NCI-H2029 (cell line): ENCODE measurements at places on chromosomes 13 and 19.

- DNase-seq = no peak
These were observed 6.7 kb downstream of the SIGLEC11 start for GRCh38 chr19:49954092-49954829.

- DNase-seq = no peak
These were observed 2.8 kb downstream of the GNA11 start for GRCh38 chr19:3096902-3097326.

GRCh38 chr19:35757749-35758608, at the start of gene PROSER3:
PROSER3 (plus strand) TSS chr19:35758176; CDS start chr19:35758216, 40 bp downstream.
- peak; percentile 99 for DNase-seq

DNA sequence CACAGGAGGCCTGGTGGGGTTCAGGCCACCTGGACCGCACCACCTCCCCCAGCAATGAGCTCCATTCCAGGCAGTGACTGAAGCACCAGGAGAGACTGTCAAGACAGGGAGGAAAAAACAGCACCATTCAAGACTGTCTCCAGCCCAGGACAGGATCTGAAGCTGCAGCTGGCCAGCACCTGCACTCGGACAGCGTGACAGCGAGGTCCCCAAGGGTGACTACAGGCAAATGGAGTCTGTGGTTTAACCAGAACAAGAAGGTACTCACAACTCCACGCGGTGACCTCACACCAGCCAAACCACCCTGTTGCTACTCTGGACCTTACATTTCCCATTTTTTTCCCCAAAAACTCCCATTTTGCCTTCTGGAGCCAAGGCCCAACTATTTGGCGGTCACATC, 9.8 kb downstream of the MED26 start:
- no peak for DNase-seq

DNA sequence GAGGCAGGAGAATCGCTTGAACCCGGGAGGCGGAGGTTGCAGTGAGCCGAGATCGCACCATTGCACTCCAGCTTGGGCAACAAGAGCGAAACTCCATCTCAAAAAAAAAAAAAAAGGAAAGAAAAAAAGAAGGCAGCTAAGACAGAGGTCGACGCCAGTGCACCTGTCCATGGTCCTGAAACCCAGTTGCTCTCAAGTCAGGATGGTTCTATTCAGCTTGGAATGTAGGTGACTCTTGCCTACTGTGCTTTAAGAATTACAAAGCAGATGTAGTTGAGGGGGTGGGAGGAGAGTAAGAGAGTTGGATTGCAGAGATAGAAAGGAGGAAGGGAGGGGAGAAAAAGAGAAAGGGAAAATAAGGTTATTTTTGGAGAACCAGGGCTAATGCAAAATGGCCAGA, 18.7 kb downstream of the CACNG7 start:
- DNase-seq = no peak

GRCh38 chr19:30857388-30857787, 485.2 kb downstream of the ZNF536 start:
- no peak for DNase-seq

- DNase-seq = no peak
These were observed 263.4 kb upstream of the ZNF507 start for GRCh38 chr19:32082028-32082427.

GRCh38 chr19:3669947-3670795, 30.1 kb downstream of the PIP5K1C start:
- no peak for DNase-seq

- DNase-seq = no peak
These were observed 16.1 kb downstream of the USPL1 start for GRCh38 chr13:30633861-30634260.

- no peak for DNase-seq
These were observed 17.4 kb downstream of the WDR62 start for GRCh38 chr19:36072081-36072480.

GRCh38 chr13:102902789-102903347, 57.0 kb downstream of the ERCC5 start:
- no peak for DNase-seq

- DNase-seq = no peak
These were observed 21.9 kb upstream of the SLC35E1 start for GRCh38 chr19:16594131-16594586.

DNA sequence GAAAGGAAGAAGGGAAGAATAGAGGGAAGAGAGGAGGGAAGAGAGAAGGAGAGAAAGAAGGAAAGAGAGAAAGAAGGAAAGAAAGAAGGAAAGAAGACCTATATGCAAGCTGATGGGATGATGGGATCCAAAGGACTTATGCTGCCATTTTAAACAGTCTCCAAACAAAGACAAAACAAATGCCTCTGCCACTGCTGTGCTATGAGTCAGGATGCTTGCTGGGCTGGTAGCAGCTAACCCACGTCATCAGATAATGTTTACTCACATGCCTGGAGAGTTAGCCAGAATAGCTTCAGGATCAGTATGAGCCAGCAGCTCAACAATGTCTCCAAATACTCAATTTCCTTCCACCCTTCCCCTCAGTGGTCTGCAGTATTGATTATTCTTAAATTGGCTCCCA, 12.0 kb upstream of the ZNF274 start:
- DNase-seq = no peak

GRCh38 chr13:113157929-113158747, at the start of gene PROZ:
PROZ (plus strand) TSS chr13:113158648; CDS start chr13:113158661, 13 bp downstream.
- DNase-seq = no peak

DNA sequence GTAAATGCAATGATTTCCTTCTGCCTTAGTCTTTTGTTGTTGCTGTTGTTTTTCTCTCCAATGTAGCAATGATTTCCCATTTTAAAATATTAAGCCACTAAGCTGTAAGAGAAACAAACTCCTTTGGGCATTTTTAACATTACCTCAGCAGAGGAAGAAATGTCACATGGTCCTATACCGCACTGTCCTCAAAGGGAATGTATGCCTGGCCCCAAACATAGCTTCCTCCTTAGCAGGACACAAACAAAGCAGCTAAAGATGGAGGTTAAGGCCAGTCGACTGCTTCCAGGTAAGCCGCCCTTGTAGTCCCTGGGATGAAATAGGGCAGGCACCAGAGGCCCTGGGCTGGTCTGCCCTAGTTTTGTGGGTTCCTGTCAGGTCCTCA, 249.0 kb downstream of the TSHZ3 start:
- DNase-seq = no peak

DNA sequence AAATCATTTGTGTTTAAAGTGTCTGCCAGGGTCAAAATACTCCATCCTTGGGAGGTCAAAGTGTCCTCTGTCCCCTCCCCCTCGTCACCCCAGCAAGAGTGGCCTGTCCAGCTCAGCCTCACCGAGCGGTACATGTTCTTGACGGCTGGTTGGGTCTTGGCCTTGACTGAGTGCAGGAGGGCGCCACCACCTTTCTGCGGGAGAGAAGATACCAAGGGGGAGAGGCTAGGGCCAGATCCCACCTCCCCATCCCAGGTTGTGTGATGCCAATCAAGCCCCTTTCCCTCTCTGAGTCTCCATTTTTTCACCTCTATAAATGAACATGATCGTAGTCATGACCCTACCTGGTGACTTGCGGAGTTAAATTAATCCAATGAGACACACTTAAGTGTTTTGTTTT, 6.1 kb downstream of the CRB3 start:
- no peak for DNase-seq

GRCh38 chr19:41897820-41898219, 14.8 kb downstream of the ARHGEF1 start:
- DNase-seq = no peak

- no peak for DNase-seq
These were observed 38.1 kb upstream of the MED4 start for GRCh38 chr13:48132961-48133360.

DNA sequence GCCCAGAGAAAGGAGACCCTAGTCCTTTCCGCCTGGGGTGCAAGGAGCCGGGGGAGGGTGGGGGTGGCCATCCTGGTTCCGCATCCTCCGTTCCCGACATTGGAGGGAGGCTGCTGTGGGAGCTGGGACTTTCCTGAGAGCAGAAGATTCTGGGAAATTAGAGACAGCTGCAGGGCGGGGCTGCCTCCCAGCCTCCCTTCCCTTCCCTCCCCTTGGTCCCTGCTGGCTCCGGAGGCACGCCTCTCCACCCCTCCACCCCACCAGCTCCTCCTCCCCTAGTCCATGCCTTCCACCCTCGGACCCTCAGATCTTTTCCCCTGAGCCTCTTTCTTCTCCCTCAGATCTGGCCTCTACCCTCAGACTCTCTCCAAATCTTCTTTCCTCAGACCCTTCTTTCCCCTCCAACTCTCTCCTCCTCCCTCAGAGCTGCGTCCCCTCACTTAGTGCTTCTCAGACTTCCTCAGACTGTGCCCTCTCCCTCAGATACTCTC, 3.1 kb upstream of the BCL3 start:
- DNase-seq = no peak

DNA sequence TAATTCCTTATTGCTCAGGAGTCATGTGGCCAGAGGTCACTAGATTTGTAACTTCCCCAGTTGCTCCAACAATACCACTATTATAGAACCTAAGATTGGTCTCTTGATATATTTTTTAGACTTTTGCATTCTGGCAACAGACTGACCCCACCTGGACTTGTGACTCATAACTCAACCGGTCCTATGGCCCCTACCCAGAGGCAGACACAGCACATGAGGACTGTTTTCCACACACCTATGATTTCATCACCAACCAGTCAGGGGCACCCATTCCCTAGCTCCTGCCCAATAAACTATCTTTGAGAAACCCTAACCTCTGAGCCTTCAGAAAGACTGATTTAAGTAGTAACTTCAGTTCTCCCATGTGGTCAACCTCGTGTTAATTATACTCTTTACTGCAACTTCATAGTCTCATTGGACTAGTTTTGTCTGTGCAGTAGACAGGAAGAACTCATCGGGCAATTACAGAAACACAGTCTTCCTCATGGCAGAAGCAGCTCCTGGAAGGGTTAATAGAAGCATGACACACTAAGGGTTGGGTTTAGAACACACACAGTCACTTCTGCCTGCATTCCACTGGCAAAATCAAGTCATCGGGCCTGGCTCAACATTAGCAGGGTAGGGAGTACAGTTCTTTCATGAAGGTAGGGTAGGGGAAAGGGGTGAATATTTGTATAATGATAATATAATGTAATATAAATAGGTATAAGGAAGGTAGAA, 251.8 kb downstream of the UQCRFS1 start:
- DNase-seq = no peak

- no peak for DNase-seq
These were observed 69.9 kb downstream of the ABCC4 start for GRCh38 chr13:95231393-95231792.

- no peak for DNase-seq
These were observed 133.3 kb downstream of the KLF12 start for GRCh38 chr13:74000876-74001275.

GRCh38 chr19:2867025-2867991, at the start of gene ZNF556:
ZNF556 (plus strand) TSS chr19:2867335; CDS start chr19:2867422, 87 bp downstream.
- DNase-seq = peak; percentile 100

DNA sequence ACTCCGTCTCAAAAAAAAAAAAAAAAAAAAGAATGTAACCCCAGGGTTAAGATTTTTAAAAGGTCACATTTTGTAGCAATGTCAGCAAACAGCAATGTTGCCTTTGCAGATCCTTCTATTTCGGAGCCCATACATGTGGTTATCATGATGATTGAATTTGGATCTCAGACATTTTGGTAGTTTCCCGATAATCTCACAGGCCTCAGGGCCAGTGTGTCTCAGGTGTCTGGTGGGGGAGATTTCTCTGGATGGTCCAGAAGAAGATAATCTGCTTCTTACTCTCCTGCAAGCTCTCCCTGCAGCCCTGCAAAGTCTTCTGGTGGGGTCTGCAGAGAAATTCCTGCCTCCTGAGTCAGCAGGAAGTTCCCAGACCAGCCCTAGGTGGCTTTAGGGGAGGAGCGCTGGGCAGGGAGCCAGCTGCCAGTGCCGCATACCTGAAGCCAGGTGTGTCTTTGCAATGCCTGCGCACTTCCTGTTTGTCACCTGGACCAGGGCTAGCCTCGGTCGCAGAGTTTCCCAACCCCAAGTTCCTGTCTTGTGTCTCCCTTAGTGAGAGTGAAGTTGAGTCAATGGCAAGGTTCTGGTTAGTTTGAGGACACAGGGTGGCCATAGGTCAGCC, 1.4 kb downstream of the SH2D3A start:
- peak; percentile 89 for DNase-seq

GRCh38 chr19:10068205-10068604, 17.9 kb upstream of the SHFL start:
- DNase-seq = no peak

GRCh38 chr19:494171-495080, 1.9 kb upstream of the MADCAM1 start:
- no peak for DNase-seq

DNA sequence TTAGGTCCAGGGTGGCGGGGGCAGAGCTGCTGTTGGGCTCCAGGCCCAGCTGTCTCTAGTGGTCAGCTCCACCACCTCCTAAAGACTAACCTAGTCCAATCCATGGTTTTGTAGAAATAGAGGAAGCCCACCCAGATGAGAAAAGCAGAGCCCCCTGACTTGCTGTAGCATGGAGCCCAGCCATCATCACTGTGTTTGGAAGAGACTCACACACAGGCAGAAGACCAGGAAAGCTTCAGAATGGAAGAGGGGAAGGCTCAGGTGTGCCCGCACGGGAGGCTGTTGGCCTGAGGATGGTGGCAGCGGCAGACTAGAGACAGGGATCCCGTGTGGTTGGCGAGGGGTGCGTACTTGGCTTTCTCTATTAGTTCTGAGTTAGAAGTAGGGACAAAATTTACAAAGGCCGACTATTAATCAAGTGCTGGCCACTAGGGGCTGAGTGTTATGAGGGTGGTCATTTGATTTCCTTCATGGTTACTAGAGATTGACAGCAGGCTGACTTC, 193.2 kb upstream of the SOX1 start:
- no peak for DNase-seq

- no peak for DNase-seq
These were observed 379 bp upstream of the ZNF470 start for GRCh38 chr19:56566904-56567273.

DNA sequence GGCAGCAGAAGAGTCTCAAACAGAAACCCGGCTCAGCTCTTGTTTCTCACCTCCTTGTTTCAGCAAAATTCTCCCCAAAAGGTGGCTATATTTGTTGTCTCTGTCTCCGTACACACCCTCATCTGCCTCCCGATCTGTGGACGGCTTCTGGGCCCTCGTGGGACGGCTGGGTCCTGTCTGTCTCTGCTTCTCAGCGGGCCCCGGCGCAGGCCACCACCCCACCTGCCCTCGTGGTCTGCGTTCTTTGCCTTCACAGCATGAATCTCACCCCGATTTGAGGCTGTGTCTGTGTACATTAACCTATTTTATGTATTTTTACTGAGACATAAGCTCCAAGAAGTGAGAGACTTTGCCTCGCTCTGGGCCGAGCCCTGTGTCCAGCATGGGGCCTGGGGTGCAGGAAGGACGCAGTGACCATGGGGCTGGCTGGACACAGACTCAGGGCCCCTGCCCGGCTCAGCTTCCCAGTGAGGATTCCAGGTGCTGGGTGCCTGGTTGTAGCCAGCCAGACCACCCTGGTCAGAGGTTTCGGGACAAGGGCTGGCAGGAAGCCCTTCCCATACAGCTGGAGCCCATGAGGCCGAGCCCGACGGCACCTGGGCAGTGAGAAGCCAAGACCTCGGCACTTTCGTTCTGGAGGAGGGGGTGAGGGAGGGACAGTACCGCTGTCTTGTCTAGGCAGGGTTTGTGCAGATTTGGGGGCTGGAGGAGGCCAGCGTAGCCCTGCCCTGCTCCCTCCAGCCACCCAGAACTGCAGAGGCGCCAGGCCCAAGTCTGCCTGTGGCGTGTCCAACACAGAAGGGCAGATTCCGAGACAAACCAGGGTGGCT, 78.5 kb upstream of the MCF2L start:
- DNase-seq = no peak
